Chondrocyte (in vitro differentiated cells): ENCODE measurements at places on chromosomes 2 and 18. TPM values are rescaled to one million over a fixed set of nuclear protein-coding genes. Genes with fewer than 3 reads are reported as not detected.

CRACDL gene
- total RNA-seq: 17.0 to 50.4 TPM (median 19.9 TPM) in 3 replicates

RTP5 gene
- not detected in 3 replicates for total RNA-seq

UGT1A4 gene
- not detected in 3 replicates for total RNA-seq

FOXI3 gene
- not detected in 3 replicates for total RNA-seq

MC4R gene
- total RNA-seq: not detected in 3 replicates

NEU2 gene
- not detected in 3 replicates for total RNA-seq

RUFY4 gene
- not detected in 3 replicates for total RNA-seq

HOXD3 gene
- not detected in 3 replicates for total RNA-seq

GAL3ST2 gene
- 0.52 to 1.3 TPM in 2 of 3 replicates, not detected in the other for total RNA-seq

CXCR4 gene
- total RNA-seq: not detected in 3 replicates

TPRKB gene
- 13.6 to 20.5 TPM (median 14.2 TPM) in 3 replicates for total RNA-seq

POTEE gene
- total RNA-seq: 0.15 to 1.2 TPM (median 0.92 TPM) in 3 replicates

PAX8 gene
- 0.29 TPM in 1 of 3 replicates, not detected in the others for total RNA-seq

HNRNPLL gene
- 41.8 to 55.7 TPM (median 45.2 TPM) in 3 replicates for total RNA-seq

LIPG gene
- 0.34 to 1.5 TPM (median 1.4 TPM) in 3 replicates for total RNA-seq

MYO5B gene
- total RNA-seq: 0.97 TPM in 2 of 3 replicates, not detected in the other

ZNF396 gene
- total RNA-seq: 1.4 to 1.5 TPM (median 1.4 TPM) in 3 replicates

CEBPZ gene
- total RNA-seq: 30.4 to 45.6 TPM (median 31.1 TPM) in 3 replicates

SAG gene
- total RNA-seq: not detected in 3 replicates

REG3A gene
- not detected in 3 replicates for total RNA-seq

BMP10 gene
- not detected in 3 replicates for total RNA-seq

CERKL gene
- total RNA-seq: not detected in 3 replicates

AGXT gene
- total RNA-seq: not detected in 3 replicates

PAPOLG gene
- 10.0 to 13.2 TPM (median 12.7 TPM) in 3 replicates for total RNA-seq

RBBP8 gene
- total RNA-seq: 23.2 to 26.6 TPM (median 24.7 TPM) in 3 replicates

CCDC68 gene
- not detected in 3 replicates for total RNA-seq

IL36G gene
- not detected in 3 replicates for total RNA-seq

UPP2 gene
- 0.60 TPM in 1 of 3 replicates, not detected in the others for total RNA-seq

ANKRD53 gene
- total RNA-seq: 0.85 to 2.2 TPM (median 1.8 TPM) in 3 replicates
